NCI-H526 treated with DMSO at 0.1 percent for 48 hours (cell line): ENCODE measurements at places on chromosomes 7 and 10.

- DNase-seq = no peak
Observed at GRCh38 chr7:101589052-101589451, 40.0 kb downstream of the MYL10 start.

GRCh38 chr10:9878383-9878782 lies 1139.3 kb upstream of the CELF2 start:
- no peak for DNase-seq

DNA sequence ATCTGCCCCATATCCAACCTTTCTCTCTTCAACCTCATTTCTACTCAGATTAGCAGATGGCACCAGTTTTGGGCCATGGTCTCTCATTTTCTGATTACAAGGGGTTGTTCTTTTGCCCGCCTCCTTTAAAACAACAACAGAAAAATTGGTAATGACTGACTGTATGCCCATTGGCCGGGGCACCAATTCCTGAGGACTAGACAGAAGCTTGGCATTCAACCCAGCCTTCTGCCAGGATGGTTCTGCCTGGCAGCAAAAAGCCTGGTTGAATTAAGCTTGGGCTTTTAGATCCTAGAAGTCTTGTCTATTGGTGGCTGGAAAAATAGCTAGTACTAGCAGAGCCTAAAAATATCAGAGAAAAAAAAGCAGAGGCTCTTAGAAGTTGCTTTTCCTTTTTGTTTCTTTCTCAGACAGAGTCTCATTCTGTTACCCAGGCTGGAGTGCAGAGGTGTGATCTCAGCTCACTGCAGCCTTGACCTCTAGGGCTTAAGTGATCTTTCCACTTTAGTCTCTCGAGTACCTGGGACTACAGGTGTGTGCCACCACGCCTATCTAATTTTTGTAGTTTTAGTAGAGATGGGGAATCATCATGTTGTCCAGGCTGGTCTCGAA lies 402.6 kb downstream of the AUTS2 start:
- DNase-seq = no peak

DNA sequence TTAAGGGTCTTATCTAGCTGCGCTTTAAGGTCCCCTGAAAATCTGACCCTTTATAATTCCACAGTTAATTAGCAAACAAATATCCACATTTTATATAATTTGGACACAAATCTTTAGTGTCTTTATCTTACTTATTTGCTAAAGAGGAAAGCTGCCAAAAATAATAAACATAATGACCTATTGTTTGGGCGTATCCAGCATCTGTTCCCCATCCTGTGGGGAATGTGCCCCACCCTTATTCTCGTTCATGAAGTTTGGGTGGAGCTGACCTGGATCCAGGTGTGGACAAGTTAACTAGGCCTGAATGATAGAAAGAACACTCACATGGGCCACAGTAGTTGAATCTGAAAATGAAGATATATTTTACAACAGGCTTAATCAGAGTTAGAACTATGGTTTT lies 218.3 kb downstream of the CRPPA start:
- no peak for DNase-seq

- DNase-seq = no peak
Observed at GRCh38 chr7:128389085-128389617, 20.6 kb downstream of the IMPDH1 start.

DNA sequence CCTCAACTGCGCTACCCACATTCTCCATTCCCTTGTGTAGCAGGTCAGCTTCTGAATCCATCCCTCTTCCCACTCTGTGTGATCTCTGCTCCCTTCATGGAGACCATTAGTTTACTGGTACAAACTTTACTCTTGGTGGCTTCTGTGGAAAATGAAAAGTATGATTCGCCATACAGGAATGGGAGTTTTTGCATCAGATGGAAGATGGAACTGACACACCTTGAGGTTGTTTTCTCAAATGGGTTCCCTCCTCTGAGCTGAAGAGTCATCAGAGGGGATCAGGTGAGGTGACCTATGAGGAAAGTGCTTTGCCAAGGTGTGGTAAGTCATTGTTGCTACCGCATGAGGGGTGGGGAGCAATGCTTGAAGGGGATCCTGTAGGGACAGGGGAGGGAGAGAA lies 266.8 kb downstream of the INHBA start:
- DNase-seq = no peak

DNA sequence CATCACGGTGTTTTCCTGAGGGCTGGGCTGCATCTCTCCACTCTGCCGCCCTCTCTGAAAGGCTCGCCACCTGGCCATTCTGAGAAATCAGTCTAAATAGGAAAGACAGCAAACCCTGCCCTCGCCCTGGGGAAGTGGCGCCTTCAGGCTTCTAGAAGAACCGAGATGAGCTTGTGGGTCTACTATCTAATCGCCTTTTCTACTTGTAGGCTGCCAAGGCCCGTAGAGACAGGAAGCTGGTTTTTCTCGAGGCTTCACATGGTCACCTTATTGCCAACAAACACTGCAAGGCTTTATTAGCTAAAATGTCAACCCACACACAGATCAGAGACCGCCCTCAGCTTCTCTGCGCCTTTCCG lies 21.4 kb downstream of the LAT2 start:
- no peak for DNase-seq

- peak; percentile 21 for DNase-seq
Observed at GRCh38 chr10:15433850-15434537, 62.9 kb upstream of the FAM171A1 start.

- no peak for DNase-seq
Observed at GRCh38 chr7:24722386-24723177, 34.7 kb downstream of the GSDME start.

GRCh38 chr10:99781734-99782429 lies 558 bp upstream of the ABCC2 start:
- DNase-seq = no peak

DNA sequence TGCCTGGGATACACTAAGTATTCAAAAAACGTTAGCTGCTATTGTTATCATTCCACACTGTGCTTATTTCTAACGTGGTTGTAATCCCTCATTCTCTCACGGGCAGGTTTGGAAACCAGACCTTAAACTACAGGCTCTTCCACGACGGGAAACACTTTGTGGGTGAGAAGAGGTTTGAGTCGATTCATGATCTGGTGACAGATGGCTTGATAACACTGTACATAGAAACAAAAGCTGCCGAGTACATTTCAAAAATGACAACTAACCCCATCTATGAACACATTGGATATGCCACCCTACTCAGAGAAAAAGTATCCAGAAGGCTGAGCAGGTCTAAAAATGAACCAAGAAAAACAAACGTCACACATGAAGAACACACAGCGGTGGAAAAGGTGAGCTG lies 163.2 kb upstream of the PRR15 start:
- DNase-seq = no peak

DNA sequence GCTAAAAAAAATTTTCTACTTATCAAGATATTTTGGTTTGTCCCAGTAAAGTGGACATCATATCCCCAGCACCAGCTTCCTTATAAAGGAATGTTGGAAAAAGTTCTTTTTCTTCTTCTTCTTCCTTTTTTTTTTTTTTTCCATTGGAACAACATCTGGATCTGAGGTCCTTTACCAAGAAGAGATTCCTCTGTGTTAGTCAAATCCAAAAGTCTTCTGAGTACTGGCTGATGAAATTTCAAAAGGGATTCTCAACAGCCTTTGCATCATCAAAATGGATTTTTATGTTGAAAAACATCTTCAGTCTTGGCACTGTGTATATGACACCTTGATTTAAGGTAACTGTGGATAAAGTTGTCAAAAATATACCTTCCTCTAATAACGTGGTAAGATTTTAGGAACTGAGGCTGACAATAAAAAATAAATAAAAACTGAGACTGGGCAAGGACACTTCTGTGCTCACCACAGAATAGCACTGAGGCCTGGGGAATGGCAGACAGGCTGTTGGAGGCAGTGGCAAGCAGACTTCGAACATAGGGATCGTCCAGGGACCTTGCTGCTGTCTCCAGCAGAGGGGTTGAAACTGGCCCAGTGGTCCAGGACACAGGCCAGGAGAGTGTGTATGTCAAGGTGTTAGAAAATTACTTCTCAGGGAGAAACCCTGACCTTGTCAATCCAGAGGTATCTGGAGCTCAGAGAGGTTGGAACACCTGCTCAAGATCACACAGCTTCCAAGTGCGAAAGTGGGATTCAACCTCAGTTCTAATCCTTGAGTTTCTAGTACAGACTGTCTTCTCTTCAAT lies 130.4 kb downstream of the PTPN20 start:
- DNase-seq = no peak
